ENCODE measurements at places on chromosomes 1 and 21.

GRCh38 chr1:30748699-30749401 lies 8.7 kb downstream of the LAPTM5 start:
- no peak for DNase-seq

DNA sequence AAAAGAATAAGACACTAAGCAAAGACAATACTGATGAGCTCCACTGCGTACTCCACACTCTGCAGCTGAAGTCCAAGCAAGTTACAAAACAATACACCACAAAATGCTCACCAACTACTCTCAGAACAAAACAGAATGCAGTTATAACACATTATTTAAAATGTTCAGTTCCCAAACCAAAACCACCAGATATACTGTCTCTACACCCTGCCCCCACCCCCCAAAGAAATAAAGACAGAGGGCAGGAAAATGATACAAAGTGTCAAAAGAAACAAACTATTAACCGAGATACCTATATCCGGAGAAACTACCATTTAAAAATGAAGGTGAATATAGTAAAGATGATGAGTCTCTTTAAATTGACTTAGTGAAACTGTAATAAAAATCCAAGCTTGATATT lies 623.0 kb downstream of the KIF26B start:
- DNase-seq: no peak

GRCh38 chr1:229694053-229694693 lies 68.1 kb downstream of the URB2 start:
- DNase-seq: no peak

DNA sequence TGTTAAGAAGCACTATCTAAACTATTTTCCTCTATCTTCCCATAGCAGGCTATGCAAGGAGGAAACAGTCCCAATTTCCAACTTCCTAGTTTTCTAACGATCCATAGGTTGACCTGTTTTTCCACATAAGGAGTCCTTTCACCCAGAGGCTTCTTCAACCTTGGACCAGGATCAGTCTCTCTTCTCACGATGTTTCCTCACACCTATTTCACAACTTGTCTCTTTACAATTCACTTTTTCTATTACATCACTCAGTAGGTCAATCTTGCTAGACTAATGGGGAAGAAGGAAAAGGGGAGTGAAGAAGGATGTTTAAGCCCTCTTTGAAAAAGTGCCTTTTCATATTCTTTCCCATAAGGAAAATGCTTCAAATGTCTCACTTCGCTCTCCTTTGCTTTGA lies 15.9 kb downstream of the PALMD start:
- no peak for DNase-seq

DNA sequence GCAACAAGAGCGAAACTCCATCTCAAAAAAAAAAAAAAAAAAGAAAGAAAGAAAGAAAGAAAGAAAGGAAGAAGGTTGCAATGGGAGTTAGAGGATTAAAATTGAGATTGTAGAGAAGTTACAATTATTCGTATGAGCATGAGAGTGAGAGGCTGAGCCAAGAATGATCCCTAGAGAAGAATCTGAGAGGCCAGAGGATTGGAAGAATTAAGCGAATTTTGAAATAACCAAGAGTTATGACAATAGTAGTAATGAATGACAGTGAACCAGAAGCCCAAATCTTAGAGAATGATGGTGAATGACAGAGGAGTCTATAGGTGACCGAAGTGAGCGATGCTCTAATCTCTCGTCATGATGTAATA lies 369 bp upstream of the ZYG11B start:
- DNase-seq: no peak

- DNase-seq: no peak
Observed at GRCh38 chr1:6104631-6105030, 58.9 kb downstream of the KCNAB2 start.

DNA sequence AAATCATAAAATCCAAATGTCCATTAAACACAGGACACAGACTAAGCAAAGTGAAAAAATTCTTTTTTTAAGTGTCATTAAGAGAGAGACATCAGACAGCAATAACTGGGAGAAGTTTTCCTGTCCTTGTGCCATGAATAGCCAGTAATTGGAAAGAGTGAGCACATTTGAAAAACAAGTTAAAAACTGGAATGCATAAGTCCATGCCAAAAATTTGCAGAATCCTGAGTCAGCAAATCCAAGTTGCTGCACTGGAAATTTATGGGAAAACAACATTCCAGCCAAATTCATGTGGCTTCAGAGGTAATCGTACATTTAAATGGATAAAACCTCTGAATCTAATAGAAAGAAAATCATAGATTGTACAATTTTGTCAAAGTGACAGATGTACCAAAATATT lies 291.4 kb downstream of the LRRC40 start:
- DNase-seq: no peak

- DNase-seq: no peak
Observed at GRCh38 chr1:179205284-179205683, 24.2 kb downstream of the ABL2 start.

DNA sequence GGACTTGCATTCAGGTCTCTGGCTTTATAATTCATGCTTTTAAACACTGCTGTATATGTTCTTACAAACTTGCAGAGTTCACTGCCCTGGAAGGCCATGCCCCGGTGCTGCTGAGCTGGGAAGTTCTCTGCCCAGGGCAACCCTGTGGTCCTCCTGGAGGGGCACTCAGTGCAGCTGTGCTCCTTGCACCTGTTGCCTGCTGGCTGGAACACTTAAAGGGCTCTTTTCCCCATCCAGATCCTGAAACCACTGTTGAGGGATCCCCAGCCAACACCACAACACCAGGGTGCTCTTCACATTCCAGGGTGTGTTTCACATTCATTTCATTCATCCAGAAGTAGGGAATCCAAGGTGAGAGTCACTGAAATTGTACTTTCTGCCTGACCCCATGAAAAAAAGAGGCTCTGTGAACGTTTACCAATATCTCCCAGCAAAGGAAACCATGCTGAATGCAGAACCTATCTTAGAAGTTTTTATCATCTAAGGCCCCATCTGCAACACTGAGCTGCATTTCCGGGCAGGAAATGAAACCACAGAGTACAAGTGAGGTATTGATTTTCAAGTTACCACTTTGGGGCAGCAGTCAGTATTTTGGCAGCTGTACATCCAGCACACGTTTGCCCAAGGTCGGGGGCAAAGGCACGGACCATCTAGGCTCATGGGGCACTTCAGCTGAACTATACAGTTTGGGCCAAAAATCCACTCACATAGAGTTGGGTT lies 16.4 kb upstream of the KIAA0040 start:
- DNase-seq: no peak

DNA sequence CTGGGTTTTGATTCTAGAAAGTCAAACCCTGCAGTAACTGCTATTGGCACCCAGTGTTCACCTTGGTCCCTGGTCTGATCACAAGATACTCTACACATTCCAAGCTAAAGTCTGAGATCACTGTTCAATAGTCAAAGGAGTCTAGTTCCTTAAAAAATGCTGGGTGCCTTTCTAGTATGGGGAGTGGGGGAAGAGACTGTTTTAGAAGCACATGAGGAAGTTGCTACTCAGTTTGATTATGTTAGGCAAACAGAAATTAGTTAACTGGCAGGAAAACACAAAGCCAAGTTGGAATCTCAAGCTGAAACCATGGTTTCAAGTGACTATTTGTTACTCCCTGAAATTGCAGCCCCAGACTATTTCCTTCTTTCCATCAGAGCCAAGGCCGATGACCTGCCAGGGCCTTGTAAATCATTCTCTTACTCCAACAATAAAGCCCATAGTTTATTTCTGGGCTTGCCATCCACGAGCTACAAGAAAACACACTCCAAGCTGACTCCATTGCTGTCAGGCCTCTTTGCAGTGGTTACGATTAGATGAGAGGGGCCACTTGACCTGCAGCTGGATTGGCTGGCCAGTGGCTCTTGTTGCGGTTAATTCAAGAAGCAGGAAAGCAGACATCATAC lies 21.1 kb upstream of the VTCN1 start:
- no peak for DNase-seq

- no peak for DNase-seq
Observed at GRCh38 chr21:29430576-29430975, 131.9 kb downstream of the BACH1 start.

- no peak for DNase-seq
Observed at GRCh38 chr1:37360011-37360410, 114.4 kb upstream of the ZC3H12A start.

GRCh38 chr1:207418351-207418750 lies 35.8 kb upstream of the CR2 start:
- no peak for DNase-seq

DNA sequence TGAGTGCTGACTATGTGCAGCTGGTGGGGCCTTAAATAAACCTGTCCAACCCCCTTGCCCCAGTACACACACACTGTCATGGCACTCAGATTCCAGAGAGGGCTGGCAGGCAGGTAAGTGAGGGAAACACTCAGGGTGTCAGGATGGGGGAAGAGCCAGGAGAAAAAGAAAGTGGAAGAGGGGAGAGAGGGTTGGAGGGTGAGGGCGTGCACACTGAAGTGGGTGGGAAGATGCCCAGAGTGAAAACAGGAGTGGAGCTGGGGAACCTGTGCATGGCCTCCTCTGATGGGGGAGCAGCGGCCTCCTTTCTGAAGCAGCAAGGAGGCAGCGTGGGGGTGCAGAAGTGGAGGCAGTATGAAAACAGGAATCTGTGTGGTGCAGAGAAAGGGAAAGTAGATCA lies 160.6 kb upstream of the JUN start:
- no peak for DNase-seq

DNA sequence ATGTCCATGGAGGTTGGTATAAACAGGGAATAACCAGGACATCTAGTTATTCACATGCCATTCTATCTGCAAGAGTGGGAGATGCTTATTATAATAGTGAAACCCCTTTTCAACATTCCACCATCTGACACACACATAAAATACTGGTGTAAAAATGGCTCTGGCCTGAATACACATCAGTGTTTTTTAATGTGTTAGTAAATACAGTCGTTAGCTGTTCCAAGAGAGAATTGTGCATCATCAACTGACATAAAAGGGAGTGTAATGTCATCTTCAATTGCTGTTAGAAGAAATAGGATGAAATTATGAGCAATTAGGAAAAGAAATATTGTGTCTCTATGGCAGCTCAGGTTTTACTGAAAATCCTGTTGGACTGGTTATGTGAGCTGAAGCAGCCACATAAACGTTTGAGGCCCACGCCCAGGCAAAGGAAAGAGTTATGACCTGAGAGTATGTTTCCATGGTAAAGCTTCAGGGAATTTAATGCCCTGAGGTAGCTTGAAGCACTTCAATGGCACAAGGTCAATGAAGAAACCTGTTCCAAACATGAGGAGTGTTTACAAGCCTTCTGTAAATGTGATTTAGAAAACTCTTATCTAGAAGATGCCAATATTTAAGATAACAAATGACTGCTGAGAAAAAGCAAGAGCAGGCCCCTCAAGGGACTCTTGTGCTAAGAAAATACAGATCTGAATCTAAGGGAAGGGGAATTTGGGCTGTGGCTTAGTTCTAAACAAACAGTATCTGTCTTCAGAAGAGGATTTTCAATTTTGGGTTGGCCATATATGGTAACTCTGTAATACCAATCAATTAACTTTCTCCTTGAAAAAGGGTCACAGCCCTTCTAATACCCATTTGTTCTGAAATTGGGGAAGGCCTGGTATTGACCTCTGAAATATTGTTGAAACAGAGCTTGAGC lies 384.3 kb downstream of the SEC16B start:
- no peak for DNase-seq

DNA sequence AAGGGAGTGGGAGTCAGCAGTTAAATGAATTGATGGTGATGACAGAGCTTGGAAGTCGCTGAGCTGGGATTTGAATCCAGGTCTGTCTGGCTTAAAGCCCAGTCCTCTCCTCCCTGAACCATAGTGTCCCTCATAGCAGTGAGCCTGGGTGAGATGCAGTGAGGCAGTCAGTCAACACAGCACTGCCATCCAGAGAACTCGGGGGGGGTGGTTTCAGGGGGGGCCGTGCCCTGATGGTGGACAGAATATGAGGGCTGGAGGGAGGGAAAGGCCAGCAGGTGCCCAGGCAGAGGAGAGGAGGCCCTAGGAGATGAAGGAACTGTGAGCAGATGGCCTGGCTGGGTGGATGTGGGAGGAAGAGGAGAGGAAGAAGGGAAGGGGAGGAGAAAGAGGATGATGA lies 405.6 kb downstream of the PTPRU start:
- DNase-seq: no peak

- DNase-seq: no peak
Observed at GRCh38 chr1:58468612-58469011, 77.9 kb downstream of the OMA1 start.

DNA sequence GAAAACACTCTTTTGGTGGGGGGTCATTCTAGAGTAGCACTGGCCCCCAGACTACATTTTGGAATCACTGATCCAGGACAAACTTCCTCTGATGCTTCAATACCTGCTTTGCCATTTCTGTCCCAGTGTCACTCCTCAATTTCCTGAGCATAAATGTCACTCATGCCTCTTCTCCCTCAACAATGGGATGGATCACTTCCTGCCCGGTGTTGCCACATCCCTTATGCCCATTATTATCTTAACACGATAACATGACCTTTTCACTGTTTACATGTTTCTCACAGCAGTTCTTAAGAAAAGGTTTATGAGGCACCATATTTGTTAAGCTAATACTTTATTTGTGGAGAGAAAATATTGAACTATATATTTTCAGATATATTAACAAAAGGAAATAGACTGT lies 3.9 kb upstream of the ITLN1 start:
- no peak for DNase-seq

- DNase-seq: no peak
Observed at GRCh38 chr21:38037416-38037815, 121.2 kb upstream of the KCNJ6 start.

GRCh38 chr1:11207898-11208611 lies 18.9 kb downstream of the ANGPTL7 start:
- no peak for DNase-seq

- DNase-seq: no peak
Observed at GRCh38 chr1:165816826-165817497, 10.5 kb upstream of the UCK2 start.

DNA sequence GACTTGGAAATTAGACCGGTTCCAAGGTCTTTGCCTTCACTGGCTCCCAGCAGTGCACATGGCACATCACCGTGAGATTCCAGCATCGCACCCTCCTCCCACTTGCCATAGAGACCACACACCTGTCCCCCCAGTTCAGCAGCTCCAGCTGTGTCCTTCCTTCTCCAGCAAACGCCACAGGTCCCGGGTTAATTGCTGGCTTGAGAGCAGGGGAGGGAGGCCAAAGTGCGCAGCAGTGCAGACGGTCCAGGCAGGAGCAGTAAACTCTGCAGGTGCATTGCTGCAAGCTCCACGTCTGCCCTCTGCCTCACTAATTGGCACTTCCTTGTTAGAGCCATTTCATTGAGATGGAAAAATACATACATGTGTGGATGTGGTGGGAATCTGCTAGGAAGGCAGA lies 65.3 kb downstream of the KLHDC7A start:
- DNase-seq: no peak

- DNase-seq: no peak
Observed at GRCh38 chr1:232806186-232806510, 932 bp downstream of the MAP10 start.

- DNase-seq: no peak
Observed at GRCh38 chr1:46041551-46041950, 90.9 kb downstream of the PIK3R3 start.
